Epithelial cell of prostate (primary cell): ENCODE measurements at places on chromosomes 7 and 10.

GRCh38 chr7:16939161-16939560, 57.4 kb upstream of the AGR3 start:
- no peak for DNase-seq

GRCh38 chr7:148144827-148145226, 445.7 kb upstream of the C7orf33 start:
- DNase-seq, result no peak

DNA sequence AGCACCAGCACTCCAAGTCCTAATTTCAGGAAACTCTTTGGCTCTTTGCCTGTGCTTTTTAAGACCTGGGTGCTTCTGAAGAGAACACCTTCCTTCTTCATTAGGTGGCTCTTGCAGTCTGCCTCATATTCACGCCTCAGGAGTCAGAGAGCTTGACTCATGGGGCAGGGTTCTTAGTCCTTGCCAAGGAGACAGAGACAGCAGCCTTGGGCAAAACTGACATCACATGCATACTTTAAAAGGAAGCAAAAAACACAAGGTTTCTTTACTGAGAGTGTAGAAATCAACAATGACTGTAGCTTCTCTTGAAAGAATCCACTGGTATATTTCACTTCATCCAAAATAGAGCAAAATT, 780.6 kb downstream of the INHBA start:
- DNase-seq, result peak; percentile 96

DNA sequence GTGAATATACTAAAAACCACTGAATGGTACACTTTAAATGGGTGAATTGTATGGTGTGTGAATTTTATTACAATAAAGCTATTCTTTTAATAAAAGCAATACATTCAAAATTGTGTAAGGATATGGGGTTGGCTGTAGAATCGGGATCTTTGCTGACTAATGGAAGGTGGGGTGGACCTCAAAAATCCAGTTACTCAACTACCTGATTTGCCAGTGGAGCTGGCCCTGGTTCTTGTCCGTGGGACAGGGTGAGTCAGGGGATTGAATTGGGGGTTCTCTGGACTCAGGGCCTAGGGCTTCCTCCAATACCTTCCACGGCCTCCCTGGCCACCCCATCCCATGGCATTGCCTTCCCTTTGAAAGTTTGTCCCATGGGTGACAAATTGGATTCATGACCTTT, 13.5 kb upstream of the RABGEF1 start:
- no peak for DNase-seq

DNA sequence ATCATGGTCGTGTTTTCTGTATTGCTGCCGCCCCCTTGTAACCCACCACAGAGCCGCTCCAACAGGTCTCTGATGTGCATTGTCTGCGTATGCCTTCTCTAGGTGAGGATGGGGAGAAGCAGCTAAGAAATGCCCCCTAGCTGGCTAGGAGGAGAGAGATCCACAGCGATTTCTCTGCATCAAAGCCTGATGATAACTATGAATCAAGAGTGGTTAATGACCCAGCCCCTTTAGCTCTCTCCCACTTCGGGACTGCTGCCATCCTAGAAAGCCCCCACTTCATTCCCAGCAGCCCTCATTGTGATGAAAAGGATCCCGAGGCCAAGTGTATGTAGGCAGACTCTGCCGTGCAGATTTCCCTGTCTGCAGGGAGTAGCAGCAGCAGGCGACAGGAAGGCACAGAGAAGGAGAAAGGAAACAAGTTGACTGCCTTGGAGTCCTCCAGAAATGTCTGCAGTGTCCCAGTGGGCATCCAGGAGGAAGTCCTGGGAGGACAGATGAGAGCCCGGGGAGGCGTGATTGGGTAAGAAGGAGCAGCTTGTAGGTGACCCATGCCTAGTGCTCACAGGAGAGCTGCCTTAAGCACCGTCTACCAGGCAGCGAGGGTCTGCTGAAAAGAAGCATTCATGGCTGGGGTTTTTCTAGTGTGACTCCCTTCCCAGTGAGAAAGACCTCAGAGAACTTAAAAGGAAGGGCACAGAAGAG, 2.9 kb downstream of the PLXNA4 start:
- no peak for DNase-seq

DNA sequence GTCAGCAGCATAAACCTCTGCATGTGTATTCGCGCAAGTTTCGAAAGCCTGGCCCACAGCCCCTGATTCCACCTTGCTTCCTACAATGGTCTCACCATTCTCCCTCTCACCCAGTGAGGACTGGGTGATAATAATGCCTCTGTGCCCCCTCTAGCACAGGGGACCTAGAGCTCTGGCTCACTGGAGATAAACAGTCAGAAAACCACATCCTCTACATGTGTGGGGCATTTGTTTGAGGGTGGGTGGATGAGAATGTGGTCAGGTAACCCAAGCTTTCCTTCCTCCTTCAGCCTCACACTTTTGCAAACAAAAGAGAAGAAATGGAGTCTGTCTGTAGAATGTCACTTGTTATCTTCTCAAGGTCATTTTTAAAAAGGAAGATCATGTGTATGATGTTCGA, 373.5 kb downstream of the KCNMA1 start:
- DNase-seq, result no peak

- no peak for DNase-seq
These were observed 29.4 kb downstream of the ENTPD1 start for GRCh38 chr10:95785317-95785716.

- DNase-seq, result no peak
These were observed 29.9 kb upstream of the ZMIZ1 start for GRCh38 chr10:79038841-79039201.

GRCh38 chr10:870564-871166, 60.8 kb downstream of the LARP4B start:
- DNase-seq, result no peak

DNA sequence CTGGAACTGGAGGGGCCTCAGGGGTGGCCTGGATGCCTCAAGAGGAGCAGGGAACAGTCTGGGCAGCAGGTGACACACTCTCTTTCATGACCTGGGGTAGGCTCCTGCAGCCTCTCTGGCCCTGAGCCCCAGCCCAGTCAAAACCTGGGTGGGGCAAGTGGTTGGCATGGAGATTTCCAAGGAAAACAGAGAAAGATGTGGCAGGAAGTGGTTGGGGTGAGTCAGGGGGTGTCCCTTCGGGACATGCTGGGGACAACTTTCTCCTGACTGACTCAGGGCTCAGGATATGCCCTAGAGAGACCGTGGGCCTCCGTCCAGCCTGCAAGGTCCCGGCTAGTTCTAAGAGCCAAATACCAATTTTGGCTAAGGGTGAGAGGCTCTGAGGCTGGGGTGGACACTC, 2.9 kb downstream of the AQP1 start:
- DNase-seq, result no peak

- DNase-seq, result no peak
These were observed 163.5 kb downstream of the MBL2 start for GRCh38 chr10:52609071-52609470.

DNA sequence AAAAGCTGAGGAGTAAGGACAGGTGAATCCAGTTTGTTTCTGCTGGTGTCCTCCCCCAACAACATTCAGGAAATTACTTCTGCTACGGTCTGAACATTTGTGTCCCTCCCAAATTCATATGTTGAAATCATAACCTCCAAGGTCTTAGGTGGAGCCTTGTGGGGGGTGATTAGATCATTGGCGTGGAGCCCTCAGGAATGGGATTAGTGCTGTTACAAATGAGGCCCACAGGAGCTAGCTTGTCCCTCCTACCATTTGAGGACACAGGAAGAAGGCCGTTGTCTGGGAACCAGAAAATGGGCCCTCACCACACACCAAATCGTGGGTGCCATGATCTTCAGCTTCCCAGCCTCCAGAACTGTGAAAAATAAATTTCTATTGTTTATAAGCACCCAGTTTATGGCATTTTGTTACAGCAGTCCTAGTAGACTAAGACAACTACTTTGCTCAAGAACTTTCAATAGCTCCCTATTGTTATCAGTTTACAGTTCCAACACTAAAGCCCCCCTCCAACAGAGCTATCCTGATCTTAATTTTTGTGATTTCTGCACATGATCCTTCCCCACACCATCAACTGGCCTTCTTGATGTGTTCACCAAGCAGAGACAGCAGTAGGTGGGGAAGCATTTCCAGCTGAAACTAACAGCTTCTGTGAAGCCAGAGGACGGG, 2.1 kb upstream of the LRMDA start:
- no peak for DNase-seq

GRCh38 chr7:108455551-108455997, 662 bp downstream of the NRCAM start:
- no peak for DNase-seq

DNA sequence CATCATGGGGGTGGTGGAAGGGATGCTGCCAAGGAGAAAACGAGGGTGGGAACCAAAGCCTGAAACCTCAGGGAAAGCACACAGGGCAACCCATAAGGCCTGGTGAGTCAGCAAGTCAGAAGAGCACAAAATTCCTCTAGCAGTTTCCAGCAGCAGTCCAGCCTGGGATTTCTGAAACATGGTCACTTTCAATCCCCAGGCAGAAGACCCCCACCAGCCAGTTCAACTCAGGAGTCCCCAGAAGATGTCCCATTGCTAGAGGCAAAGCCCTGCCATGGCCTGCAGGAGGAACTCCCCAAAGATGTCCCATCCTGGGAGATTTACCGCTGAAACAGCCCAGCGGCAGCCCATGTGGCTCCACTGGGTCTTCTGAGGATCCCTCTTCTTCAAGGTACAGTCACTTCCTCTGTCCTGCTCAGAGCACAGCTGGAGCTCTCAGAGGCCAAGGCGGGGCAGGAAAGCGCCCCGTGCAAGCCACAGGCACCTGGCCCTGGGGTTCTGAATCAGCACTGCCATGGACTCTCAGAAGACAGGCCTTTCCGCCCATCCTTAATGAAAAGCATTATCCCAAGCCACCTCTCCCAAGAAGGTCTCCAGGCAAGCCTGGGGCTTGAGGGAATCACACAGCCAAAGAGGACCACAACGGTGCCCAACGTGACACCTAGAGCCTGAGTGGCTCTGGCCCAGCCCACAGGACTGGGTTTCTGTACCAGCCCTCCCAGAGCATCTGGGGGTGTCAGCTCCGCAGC, 196.9 kb downstream of the GRID1 start:
- no peak for DNase-seq

- no peak for DNase-seq
These were observed 21.3 kb downstream of the GRM8 start for GRCh38 chr7:127231415-127231814.

DNA sequence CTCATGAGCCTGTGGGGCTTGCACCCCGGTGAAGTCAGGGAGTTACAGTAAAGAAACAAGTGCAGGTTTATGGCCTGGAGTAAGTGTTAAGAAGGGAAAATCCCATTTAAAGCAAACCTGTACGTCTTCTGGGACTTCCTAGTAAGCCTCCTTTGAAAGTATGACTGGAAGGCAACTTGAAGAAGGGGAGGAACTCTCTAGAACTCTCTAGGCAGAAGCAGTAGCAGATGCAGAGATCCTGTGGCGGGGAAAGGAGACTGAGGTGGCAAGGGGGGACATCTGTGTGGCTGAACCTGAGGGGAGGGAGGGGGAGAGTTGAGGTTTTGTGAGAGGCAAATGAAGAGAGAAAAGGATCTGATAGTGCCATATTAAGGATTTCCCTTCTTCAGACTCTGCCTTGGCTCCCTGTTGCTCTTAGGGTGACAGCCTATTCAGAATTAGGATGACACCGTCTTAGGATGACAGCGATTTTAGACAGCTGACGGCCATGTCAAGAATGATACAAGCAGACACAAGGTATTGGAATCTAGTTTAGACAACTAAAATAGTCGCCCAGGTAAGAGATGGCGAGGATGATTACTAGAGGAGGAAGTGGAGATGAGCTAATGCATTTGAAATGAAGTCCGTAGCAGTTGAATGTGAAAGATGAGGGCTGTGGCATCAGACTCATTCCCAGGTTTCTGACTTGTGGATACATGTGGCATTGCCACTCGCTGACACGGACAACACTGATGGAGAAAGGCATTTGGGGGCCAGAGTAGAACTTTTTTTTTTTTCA, 29.0 kb downstream of the CUL1 start:
- peak; percentile 31 for DNase-seq

GRCh38 chr10:133445751-133446708, 7.7 kb upstream of the SCART1 start:
- DNase-seq, result no peak

- peak; percentile 24 for DNase-seq
These were observed 382.7 kb downstream of the RPS24 start for GRCh38 chr10:78416031-78417011.

- DNase-seq, result no peak
These were observed 1.2 kb downstream of the MLXIPL start for GRCh38 chr7:73622909-73623797.

GRCh38 chr7:82665966-82666507, 222.5 kb upstream of the CACNA2D1 start:
- DNase-seq, result no peak

GRCh38 chr7:23175938-23176337, 5.9 kb upstream of the NUP42 start:
- DNase-seq, result no peak

- peak; percentile 64 for DNase-seq
These were observed 686 bp upstream of the MIOS start for GRCh38 chr7:7565746-7566650.

DNA sequence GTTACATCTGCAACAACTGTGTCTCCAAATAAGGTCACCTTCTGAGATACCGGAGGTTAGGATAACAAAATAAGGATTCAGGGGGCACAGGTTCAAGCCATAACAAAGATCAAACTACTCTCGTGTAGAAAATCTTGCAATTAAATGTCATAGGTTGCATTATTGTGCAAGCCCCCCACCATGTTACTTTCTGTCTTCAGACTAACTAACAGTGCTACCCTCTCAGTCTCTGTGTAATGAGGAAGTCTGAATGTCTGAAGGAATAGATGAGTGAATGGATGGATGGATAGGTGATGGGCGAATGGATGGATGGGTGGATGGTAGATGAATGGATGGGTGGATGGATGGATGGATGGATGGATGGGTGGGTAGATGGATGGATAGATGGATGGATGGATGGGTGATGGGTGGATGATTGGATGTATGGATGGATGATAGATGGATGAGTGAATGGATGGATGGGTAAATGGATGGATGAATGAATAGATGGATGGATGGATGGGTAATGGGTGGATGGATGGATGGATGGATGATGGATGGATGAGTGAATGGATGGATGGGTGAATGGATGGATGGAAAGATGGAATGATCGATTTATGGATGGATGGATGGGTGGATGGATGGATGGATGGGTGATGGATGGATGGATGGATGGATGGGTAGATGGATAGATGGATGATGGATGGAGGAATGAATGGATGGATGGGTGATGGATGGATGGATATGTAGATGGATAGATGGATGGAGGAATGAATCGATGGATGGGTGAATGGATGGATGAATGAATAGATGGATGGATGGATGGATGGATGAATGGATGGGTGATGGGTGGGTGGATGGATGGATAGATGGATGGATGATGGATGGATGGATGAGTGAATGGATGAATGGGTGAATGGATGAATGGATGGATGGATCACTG, 557.3 kb upstream of the FOXK1 start:
- DNase-seq, result no peak

DNA sequence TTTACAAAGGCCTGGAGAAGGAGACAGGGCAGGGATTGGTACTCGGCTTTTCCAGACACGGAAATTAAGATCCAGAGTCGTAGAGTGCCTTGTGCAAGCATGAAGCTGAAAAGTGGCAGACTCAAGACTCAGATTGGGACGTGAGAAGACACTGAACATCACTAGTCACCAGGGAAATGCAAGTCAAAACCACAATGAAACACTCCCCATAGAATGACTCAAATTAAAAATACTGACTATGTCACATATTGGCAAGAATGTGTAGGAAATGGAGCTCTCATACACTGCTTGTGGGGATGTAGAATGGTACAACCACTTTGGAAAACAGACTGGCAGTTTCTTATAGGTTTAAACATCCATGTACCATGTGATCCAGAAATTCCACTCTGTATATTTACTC, 472.0 kb downstream of the RPS24 start:
- no peak for DNase-seq
